Hematopoietic multipotent progenitor cell treated with erythropoietin and hydrocortisone succinate and interleukin-3 and kit ligand, for 4 days (in vitro differentiated cells): ENCODE measurements at places on chromosomes 11 and 22.
A peak's percentile ranks its signal among the peaks of the same experiment; 100 is the strongest.

GRCh38 chr22:44211256-44211945 lies 30.7 kb downstream of the PARVG start:
- peak; percentile 42 for DNase-seq

GRCh38 chr22:48784701-48785503 lies 1042.8 kb downstream of the BRD1 start:
- DNase-seq, result no peak

DNA sequence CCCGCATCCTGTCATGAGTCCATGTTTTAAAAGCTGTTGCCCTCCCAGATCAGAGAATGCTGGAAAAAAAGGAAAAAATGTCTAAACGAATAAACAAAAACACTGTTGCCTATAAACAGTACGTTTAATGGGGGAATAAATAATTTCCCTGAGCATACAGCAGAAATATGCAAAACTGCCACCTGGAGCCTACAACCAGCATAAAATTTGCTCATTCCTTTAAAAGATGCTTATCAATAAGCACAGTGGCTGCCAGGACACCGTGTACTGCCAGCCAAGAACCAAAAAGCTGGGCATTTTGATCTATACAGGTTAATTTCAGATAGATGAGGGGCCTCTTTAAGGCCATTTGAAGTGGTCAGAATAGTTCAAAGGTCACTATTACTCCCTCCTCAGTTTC lies 5.7 kb upstream of the CPT1A start:
- DNase-seq, result no peak

DNA sequence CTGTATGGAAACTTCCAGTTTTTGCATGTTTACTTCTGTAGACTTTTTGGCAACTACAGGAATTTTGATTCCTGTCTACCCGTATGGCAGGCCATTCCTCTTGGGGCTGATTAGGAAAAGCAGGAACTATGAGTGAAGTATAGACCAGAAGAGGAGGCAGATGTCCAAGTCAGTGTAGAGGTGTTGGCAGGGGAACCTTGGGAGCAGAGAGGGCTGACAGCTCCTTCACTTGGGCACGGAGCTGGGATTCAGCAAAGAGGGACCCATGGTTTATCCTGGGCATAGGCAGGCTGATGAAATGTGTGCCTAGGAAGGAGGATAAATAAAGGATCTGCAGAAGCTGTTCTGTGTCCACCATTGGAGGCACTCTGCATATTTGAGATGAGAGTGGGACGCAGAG lies 33.1 kb downstream of the TREH start:
- DNase-seq, result no peak

- DNase-seq, result no peak
Measured at GRCh38 chr22:32052936-32053791, 10.1 kb downstream of the SLC5A1 start.

DNA sequence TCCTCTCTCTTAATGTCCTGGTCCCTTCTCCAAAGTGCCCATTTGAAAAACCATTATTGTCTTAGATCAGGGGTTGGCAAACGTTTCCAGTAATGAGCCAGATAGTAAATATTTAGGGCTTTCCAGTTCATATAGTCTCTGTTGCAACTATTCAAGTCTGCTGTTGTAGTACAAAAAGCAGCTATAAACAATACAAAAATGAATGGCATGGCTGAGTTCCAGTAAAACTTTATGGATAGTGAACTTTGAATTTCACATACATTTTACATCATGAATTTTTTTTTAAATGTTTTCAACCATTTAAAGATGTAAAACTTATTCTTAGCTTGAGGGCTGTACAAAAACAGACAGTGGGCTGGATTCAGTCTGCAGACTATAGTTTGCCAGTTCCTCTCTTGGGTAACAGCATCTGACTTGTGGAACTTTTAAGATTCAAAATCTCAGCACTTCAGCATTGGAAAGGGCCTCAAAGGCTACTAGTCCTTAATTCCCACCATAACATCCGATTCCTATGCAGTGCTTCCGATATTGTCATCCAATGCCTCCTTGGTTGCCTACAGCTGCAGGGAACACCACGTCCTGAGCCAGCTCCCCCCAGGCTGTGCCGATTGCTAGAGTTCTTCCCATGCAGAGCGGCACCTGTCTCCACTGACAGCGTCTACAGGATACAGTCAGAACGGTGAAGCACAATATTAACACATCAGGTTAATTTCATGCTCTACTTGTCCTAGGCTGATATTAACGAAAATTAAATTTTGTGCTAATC lies 65.6 kb upstream of the E2F8 start:
- no peak for DNase-seq

GRCh38 chr22:27875951-27876350 lies 43.1 kb downstream of the PITPNB start:
- no peak for DNase-seq

GRCh38 chr11:80846979-80847378 lies 1406.1 kb upstream of the TENM4 start:
- DNase-seq, result no peak

- peak; percentile 66 for DNase-seq
Measured at GRCh38 chr11:34825670-34826383, 90.4 kb downstream of the APIP start.

GRCh38 chr11:58027341-58027740 lies 3.4 kb upstream of the OR6Q1 start:
- DNase-seq, result no peak

DNA sequence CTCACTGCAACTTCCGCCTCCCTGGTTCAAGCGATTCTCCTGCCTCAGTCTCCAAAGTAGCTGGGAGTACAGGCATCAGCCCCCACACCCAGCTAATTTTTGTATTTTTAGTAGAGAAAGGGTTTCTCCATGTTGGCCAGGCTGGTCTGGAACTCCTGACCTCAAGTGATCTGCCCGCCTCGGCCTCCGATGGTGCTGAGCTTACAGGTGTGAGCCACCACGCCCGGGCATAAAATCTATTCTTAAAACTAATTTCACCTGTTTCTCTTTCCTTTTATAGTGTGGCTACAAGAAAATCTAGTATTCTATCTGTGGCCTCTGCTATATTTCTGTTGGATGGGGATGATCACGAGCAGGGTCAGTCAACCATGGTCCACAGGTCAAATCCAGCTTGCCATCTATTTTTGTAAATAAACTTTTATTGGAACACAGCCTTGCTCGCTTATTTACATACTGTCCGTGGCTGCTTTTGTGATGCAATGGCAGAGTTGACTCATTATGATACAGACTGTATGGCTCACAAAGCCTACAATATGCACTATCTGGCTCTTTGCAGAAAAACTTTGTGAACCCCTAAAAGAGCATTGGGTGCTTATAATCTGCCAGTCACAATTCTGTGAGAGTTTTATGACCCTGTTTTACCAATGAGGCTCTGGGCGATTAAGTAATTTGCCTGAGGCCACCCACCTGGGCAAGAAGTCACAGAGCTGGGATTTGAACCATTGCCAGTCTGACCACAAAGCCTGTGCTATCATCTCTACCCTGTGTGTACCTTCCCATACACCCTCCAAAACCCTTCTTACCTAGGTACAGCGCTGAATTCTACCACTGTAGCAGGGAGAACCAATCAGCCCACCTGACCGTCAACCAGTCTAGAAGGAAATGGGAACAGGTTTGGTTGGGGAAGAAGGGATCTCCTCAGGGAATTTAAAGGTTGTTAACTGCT lies 28.3 kb downstream of the SLC1A2 start:
- no peak for DNase-seq

GRCh38 chr11:66593650-66594049 lies 665 bp downstream of the CCS start:
- DNase-seq, result no peak

DNA sequence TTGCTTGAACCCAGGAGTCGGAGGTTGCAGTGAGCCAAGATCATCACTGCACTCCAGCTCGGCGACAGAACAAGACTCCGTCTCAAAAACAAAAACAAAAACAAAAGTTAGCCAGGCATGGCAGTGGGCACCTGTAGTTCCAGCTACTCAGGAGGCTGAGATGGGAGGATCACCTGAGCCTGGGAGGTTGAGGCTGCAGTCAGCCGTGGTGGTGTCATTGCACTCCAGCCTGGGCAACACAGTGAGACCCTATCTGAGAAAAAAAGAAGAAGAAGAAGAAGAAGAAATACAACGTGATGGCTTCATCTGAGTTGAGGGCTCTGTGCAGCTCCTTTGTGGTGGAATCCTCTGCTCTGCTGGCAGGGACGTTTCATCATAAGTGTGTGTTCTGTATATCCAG lies 10.0 kb upstream of the TNNT3 start:
- DNase-seq, result no peak

GRCh38 chr11:3835751-3836150 lies 5.0 kb downstream of the RHOG start:
- peak; percentile 54 for DNase-seq

GRCh38 chr11:65310736-65311135 lies 3.9 kb upstream of the CDC42EP2 start:
- no peak for DNase-seq

DNA sequence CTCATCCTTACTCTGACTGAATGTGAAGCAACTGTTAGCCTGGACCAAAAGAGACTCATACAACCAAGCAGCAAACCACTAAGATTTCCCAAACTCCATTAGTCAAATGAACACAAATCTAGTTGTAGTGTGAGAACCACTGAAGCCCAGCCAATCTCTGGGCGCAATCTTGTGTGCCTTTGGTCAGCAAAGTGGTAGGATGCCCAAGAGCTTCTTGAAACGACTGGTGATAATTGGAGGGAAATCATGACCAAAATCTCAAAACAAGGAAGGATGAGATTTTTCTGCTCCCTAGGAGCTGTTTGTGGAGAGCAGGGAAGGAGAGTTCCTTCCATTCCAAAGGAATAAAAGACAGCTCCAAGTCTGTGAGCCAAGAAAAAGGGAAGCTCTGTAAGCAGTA lies 24.0 kb downstream of the F2 start:
- DNase-seq, result no peak

DNA sequence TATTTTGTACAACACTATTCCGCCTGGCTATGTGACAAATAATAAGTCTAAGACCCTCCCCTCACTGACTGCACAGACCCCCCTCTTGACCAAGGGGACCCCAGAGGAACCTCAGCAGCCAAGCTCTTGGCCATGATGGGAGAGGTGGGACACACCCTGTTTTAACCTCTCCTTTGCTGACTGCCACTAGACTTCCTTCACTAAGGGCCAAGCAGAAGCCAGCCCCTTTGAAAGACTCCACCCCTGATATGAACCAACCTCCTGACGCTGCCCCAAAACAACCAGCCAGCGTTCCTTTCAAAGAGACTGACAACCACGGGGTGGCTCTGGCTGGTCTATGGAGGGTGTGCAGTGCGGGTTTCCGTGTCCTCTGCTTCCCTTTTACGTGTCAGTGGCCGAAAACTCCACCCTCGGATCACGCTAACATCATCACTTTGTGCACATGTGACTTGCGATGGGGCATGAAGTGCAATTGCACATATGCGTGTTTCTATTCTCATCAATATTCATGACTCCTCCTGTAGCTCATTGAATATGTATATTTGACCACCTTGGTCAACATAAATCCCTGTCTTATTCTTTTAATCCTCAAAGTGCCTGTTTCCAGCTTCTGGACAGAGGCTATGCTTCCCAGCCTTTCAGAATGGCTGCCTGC lies 643.9 kb downstream of the TBC1D22A start:
- DNase-seq, result no peak

DNA sequence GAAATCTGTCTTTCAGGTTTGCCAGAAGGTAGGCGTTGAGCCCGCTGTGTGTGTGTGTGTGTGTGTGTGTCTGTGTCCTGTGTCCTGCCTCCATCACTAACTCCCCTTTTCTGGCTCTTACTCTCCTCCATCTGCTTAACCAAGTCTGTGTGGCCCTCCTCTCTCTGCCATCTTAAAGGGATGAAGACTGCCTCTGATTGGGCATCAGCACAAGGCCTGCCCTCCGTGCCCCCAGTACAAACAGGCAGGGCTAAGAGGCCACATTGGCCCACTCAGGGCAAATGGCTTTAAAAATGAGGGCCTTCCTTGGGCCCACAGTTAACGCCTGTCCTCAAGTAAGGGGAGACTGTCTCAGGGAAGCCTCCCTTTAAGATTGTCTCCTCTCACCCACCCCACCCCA lies 10.9 kb downstream of the RCOR2 start:
- DNase-seq, result no peak

- DNase-seq, result no peak
Measured at GRCh38 chr11:117842131-117842941, 17.8 kb upstream of the FXYD2 start.

GRCh38 chr11:10302359-10302743 lies 2.5 kb upstream of the ADM start:
- DNase-seq, result peak; percentile 22

GRCh38 chr22:33831651-33832050 lies 88.6 kb downstream of the LARGE1 start:
- DNase-seq, result no peak

GRCh38 chr22:25495285-25495684 lies 69.2 kb upstream of the GRK3 start:
- peak; percentile 19 for DNase-seq

- DNase-seq, result peak; percentile 72
Measured at GRCh38 chr11:72239849-72240460, 4.0 kb downstream of the PHOX2A start.

- DNase-seq, result no peak
Measured at GRCh38 chr22:24855794-24856193, 49.8 kb downstream of the SGSM1 start.

- DNase-seq, result no peak
Measured at GRCh38 chr11:122192634-122193255, 76.7 kb upstream of the BLID start.

DNA sequence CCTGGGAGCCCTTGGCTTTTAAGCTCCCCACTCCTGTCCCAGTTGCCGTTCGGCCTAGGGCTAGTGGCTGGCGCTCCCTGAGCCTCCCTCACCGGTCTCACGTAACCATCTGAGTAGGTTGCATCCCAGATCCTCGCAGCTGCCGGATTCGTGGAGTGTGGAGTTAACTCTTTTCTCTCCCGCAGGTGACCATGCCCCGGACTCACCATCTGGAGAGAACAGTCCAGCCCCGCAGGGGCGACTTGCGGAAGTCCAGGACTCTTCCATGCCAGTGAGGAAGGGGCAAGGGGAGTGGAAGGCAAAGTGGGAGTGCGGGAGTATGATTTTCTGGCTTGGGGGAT lies 902 bp downstream of the MUS81 start:
- DNase-seq, result no peak

GRCh38 chr11:76119032-76119431 lies 87.3 kb downstream of the WNT11 start:
- no peak for DNase-seq

DNA sequence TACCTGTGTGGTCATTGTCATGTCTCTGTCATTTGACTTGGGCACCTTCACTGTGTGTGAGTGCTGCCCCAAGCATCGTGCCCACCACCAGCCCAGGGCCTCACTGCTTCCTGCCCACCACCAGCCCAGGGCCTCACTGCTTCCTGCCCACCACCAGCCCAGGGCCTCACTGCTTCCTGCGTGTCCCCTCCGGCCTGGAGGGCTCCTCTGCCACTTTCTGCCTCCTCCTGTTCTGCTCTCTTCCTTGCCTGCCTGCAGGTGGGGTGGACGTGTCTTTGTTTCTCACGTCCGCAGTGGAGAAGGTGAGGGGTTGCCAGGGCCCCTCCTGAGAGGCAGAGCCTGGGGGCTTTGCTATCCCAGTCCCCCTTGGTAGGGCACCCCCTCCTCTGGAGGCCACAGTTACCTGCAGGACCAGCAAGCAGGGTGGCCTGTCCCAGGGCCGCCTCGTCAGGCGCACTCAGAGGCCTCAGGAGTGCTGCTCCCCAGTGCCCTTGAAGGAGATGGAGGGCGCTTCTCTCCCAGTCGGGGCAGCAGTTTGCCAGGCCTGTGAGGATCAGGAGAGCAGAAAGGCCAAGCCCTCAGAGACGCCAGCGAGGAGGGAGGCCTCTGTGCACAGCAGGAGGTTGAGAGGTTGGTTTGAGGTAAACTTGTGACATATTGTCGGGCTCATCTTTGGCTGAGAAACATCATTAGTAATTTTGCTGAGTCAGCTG lies 290.7 kb downstream of the TBC1D22A start:
- no peak for DNase-seq

GRCh38 chr11:67269401-67270255 lies 3.4 kb downstream of the GRK2 start:
- DNase-seq, result peak; percentile 69

GRCh38 chr11:12114193-12115033 lies 4.0 kb downstream of the MICAL2 start:
- peak; percentile 87 for DNase-seq
